ENCODE measurements at places on chromosomes 6 and 20.

GRCh38 chr20:12264711-12265110 is 347.0 kb downstream of the BTBD3 start:
- DNase-seq, result no peak

DNA sequence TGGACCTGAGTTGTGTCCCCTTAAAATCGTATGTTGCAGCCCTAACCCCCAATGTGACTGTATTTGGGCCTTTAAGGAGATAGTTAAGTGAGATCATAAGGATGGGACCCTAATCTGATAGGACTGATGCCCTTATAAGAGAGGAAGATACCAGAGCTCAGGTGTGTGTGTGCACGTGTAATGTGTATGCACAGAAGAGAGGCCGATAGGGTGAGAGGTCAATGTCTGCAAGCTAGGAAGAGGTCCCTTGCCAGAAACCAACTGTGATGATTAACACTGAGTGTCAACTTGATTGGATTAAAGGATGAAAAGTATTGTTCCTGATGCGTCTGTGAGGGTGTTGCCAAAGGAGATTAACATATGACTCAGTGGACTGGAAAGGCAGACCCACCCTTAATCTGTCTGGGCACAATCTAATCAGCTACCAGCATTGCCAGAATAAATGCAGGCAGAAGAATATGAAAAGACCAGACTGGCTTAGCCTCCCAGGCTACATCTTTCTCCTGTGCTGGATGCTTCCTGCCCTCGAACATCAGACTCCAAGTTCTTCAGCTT is 299.8 kb downstream of the LRFN2 start:
- DNase-seq, result no peak

- no peak for DNase-seq
Measured at GRCh38 chr20:10843146-10843711, 169.4 kb upstream of the JAG1 start.

- no peak for DNase-seq
Measured at GRCh38 chr20:59269411-59270025, 30.9 kb upstream of the EDN3 start.

Measured in MM.1S (cell line).